ENCODE measurements at places on chromosomes 3 and 15.

GRCh38 chr3:14539384-14539741 is 779 bp downstream of the GRIP2 start:
- no peak for DNase-seq

DNA sequence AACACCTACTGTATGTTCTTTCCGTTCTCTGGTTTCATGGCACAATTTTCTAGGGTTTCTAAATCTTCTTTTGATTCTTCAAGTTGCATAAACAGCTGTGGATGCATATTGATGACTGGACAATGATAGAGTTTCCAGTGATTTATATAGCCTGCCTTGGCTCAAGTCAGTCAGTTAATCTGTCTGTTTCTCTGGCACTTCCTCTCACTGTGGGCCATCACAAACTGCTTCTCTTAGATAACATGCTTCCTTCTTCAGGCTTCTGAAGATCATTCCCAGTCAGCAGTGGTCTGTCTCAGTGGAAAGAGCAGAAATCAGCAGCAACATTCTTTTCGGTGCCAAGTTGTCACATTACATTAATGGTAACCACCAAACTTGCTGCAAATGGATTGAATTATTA is 207.2 kb downstream of the RYR3 start:
- no peak for DNase-seq

- DNase-seq, result no peak
Observed at GRCh38 chr15:74838746-74839525, 4.0 kb downstream of the ULK3 start.

DNA sequence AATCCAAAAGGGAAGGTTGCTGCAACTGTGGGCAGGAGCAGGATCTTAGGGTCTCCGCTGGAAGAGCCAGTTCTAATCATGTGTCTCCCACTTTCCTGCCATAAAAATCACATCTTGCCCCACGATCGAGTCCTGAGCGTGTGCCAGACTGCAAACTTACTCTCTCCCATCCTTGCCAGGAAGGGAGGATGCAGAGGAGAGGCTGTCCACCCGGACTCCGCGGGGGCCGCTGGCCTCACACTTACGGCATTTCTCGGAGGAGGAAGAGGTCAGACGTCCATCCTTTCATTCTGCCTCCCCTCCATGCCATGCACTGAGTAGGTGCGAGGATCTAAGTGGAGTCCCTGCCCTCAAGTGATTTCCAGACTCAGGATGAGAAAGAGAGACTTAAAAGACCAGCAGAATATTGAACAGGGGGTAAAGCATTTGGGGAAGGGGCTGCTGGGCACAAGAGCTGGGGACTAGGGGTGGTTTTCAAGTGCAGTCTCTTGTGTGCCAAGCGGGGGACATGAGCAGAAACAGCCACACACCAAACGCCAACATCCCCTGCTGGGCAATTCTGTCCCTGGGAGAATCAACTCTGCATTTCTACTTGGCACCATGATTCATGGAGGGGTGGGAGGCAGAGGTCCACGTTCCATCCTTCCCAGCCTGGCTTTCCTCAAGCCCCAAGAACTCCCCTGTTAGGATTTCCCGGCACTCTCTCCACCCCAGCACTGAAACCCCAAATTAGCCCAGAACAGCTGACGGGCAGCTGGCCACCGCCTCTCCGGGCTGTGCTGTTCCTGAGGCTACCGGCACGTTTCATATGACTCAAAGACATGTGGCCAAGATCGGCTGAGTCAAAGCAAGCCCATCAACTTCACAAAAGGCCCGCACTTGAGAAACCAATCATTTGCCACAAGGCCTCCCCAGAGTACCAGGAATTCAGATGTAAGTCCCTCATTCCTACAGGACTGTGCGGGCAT is 11.6 kb downstream of the OXTR start:
- no peak for DNase-seq

GRCh38 chr15:80179025-80179759 is 26.4 kb downstream of the FAH start:
- no peak for DNase-seq

- no peak for DNase-seq
Observed at GRCh38 chr3:18442756-18443664, 17.9 kb upstream of the SATB1 start.

GRCh38 chr15:29968099-29968894 is 114.5 kb upstream of the GOLGA8J start:
- no peak for DNase-seq

DNA sequence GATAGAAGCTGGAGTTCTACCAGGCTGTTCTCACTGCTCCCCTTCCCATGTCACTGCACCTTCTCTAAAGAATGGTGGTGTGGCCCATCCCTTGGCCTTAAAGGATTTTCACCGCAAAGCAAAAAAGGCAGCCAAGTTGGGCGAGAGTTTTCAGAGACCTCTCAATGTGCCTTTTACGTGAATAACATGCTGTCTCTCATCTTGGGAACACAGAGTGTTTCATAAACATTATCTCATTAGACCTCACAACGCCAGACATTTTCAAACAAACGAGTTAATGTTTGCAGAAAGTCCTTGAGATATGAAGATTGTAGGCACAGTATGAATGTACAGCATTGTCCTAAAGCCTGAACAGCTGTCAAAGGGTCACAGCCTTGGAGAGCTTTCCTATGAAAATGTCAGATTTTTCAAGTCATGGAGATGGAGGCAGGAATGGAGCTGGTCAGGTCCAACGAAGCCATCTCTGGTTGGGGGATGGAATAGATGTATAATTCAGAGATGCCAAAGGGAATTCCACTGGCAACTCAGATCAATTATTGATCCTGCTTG is 21.3 kb downstream of the TM4SF1 start:
- DNase-seq, result no peak

GRCh38 chr15:58019503-58020376 is 45.8 kb downstream of the ALDH1A2 start:
- no peak for DNase-seq

DNA sequence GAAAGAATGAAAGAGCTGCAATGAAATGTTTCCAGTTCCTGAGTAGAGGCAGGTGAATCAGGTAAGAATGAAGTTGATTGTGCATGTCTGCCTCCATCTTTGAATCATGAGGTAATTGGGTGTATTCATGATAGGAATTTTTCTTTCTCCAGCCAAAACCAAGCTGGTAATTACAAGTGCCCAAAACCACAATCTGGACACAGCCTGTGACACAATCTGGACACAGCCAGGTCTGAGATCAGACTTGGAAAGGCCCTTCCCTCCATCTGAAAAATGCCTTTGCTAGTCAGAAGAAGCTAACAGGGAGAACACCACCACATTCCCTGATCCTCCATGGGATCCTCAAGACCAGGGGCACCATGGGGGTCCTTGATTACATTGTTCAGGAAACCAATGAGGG is 338.5 kb upstream of the THBS1 start:
- DNase-seq, result no peak

DNA sequence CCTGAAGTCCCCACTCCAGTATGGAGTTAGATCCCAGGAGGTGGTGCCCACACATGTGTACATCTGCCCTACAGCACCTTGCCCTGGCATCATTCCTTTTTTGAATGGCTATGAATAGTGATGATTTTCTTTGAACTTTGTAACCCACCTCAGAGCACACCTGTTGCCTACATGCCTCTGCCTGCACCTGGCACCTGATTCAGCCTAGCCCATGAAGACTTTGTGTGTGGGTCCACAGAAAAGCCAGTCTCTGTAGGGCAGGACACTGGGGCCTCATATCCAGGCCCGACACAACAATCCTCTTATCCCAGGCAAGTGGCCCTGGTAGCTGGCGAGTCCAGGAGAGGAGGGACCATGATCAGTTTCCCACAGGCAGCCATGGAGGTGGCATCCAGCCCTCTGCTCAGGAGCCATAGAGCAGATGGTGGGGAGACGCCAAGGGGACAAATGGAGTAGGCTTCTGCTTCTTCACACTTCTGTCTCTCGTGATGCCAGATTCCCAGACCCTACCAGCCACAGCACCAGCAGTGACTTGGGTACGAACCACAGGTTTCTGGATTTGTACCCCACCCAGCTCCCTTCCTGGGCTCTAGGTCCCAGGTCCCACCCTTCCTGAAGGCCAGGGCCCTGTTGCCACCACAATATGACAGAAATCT is 230.7 kb downstream of the UACA start:
- DNase-seq, result no peak

DNA sequence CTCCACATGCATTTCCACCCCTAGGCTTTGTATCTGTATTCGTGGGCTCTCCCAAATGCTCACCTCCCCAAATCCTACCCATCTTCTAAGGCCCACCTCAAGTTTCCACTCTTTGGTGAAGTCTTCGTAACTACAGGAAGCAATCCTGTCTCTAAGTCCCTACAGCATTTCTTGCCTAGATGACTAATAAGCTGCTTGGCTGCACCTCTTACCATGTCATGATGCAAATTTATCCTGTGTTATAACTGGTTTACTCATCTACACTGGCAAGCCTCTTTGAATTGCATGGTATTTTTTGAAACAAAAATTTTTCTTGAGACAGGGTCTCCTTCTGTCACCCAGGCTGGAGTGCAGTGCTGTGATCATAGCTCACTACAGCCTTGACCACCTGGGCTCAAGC is 73.3 kb downstream of the SETMAR start:
- no peak for DNase-seq
